ENCODE measurements at places on chromosomes 1 and 21.

GRCh38 chr1:100414693-100415497 lies 62.6 kb downstream of the CDC14A start:
- DNase-seq: no peak

GRCh38 chr1:213976665-213977485 lies 10.9 kb upstream of the PROX1 start:
- no peak for DNase-seq

- DNase-seq: no peak
Observed at GRCh38 chr21:35428001-35428320, 378.9 kb upstream of the RUNX1 start.

DNA sequence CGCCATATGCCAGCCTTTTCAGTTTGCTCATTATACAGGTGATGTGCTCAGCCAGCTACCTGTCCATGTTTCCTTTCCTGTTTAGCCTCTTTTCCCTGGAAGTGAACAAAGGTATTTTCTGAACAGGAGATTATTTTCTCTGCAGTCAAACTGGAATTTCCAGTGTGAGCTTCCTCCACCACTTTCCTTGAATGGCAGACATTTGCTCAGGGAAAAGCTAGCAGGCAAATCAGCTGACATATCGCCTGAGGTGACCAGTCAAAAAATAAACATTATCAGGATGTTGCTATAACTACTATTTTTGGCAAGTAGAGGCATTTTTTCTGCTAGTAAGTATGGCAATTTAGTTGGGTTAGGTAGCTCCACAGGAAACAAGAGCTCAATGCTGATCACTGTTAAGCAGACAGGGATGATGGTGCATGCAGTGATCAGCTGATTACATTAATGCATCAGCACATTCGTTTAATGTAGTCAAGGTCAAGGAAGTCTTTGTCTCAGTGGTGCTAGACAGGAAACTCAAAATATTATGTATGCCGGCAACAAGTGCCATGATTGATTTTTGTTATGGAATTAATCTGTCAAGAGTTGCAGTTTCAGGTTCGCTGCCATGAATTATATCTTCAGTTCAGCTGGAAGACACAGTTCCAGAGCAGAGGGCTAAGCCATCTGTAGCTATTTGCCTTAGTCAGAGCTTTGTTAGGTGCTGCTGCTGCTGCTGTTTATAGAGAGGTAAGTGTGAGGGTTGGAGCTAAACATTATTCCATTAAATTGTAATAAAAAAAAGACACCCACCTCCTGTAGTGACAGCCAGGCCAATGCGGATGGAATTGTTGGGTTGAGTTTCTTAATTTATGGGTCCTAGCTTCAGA lies 179.7 kb upstream of the ST6GALNAC5 start:
- no peak for DNase-seq

GRCh38 chr21:15848634-15849560 lies 119.1 kb downstream of the USP25 start:
- no peak for DNase-seq

DNA sequence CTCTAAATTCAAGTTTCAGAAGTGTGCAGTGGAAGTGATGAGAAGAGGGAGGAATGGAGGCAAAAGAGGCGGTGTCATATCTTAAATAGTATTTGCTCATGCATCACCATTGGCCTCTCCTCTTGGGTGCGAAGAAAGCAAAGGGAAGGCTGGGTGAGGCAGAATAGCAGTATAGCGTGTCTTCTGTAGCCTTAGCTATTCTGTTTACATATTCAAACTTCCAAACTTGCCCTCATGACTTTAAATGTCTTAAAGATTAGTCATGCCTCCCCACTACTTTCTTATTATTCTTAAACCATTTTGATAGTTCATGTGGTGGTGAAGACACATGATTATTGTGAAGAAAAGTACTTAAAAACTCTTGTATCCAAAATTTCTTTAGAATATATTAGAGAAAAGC lies 104.6 kb upstream of the TENT5C start:
- no peak for DNase-seq

- DNase-seq: no peak
Observed at GRCh38 chr1:244431166-244431565, 20.5 kb downstream of the ADSS2 start.

GRCh38 chr1:18923756-18924211 lies 21.4 kb upstream of the ALDH4A1 start:
- no peak for DNase-seq

- DNase-seq: no peak
Observed at GRCh38 chr1:37238364-37239224, 204.3 kb upstream of the GRIK3 start.

GRCh38 chr21:22890656-22891055 lies 1892.4 kb downstream of the NCAM2 start:
- DNase-seq: no peak

GRCh38 chr1:9751971-9752370 lies 71.8 kb downstream of the CLSTN1 start:
- no peak for DNase-seq

- no peak for DNase-seq
Observed at GRCh38 chr1:52140633-52141512, 1.0 kb upstream of the ZFYVE9 start.

DNA sequence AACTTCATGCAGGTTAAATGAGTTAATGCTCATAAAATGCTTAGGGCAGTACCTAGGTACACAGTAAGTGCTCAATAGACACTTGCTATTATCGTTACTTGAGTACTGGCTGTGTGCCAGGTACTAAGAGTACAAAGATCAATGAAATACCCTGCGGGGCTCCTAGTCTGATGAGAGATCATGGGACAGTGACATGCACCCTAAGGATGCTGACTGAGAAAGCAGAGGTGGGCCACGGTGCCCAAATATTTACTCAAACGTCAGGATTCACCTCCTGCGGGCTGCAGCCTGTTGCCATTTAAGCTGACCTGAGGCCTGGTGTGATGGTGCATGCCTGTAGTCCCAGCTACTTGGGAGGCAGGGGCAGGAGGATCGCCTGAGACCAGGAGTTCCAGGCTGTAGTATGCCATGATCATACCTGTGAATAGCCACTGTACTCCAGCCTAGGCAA lies 19.8 kb upstream of the LUZP1 start:
- DNase-seq: no peak

DNA sequence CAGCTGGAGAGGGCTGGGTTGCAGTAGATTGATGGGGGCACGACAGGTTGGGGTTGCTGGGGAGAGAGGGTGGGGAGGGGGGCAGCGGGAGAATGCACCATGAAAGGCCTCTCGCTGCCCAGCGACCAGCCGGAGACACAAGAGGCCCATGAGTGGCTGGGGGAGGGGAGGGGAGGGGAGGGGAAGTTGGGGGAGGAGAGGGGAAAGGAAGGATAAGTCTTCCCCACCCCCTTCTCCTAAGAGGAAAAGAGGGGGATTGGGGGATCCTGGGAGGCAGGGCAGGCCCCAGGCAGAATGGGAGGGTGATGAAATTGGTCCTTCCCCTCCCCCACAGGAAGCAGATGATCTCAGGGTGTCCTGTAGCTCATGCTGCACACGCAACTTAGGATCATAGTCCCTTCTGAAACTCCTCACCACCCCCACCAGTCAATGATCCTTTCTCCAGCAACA lies 45.7 kb downstream of the PAX7 start:
- DNase-seq: no peak

- no peak for DNase-seq
Observed at GRCh38 chr1:76190749-76191424, 116.3 kb downstream of the ST6GALNAC3 start.

Data from activated CD4-positive, alpha-beta T cell treated with anti-CD3 and anti-CD28 coated beads, Interleukin-2, amount 50 U/mL, for 24 hours (primary cell).